ENCODE measurements at places on chromosomes 6 and 20.

GRCh38 chr6:16236631-16237199 is 1.7 kb upstream of the GMPR start:
- peak; percentile 89 for DNase-seq

- no peak for DNase-seq
Measured at GRCh38 chr6:153392156-153392555, 261.1 kb upstream of the RGS17 start.

DNA sequence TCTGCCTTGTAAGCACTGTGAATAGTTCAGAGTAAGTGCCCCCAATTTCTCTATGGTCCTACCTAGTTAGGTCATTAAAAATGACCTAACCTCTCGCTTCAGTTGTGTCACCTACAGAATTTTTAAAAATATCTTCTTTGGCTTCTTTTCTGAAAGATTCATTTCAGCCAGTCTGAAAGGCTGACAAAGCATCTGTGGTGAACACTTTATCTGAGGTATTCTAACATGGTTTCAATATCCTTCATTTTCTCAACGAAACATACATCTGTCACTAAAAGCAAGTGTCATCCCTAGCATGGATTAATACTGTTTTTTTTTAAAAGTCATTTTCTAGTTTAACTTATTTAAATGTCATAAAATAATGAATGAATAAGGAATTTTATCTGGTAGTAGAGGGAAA is 5.1 kb downstream of the DPM1 start:
- DNase-seq, result no peak

DNA sequence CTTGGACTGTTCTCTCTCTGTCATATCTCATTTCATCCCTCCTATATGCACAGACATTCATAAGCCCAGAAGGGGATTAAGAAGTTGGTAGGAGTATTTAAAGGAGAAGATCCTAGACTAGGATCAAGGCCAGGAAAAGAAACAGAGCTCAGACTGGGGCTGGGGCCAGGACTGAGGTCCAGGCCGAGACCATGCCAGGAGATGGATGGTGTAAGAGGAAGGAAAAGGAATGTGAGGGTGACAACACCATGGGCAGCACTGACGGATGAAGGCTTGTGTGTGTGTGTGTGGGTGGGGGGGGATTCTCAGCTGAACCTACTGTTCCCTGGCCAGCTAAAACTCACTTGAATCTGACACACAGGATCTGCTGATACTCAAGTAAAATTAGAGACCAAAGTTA is 182.1 kb downstream of the KIF6 start:
- DNase-seq, result no peak

- DNase-seq, result no peak
Measured at GRCh38 chr6:132713352-132714134, at the start of gene VNN1. Gene VNN1, minus strand, starts transcription at chr6:132714055. Its CDS starts 20 bp downstream, at chr6:132714035.

DNA sequence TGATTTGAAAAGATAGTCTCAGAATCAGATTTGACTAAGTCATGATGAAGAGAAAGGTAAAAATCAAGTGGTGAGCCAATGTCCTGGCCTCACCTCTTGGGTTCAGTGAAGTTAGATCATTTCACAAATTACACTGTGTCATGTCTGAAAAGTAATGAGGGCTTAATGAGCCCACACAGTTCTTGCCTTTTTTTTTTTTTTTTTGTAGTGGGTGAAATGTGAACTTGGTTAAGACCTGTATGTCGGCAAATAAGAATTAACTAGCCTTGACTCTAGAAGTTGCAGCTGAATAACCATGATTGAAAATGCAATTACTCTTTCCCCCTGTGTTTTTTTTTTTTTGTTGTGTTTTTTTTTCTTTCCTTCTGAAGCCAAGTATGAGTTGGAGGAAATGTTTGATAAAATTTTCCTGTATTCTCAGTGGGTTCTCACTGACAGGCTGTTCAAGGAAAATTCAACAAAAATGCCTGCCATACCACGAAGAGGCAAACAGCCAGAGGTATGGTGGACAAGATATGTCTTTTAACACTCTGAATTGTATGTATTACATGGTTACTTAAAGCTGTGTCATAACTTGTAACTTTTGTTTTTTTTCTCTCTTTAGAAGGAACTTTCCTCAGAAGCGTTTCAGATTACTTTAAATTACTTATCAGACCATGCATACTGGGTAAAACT is 135.2 kb upstream of the MLIP start:
- DNase-seq, result no peak

DNA sequence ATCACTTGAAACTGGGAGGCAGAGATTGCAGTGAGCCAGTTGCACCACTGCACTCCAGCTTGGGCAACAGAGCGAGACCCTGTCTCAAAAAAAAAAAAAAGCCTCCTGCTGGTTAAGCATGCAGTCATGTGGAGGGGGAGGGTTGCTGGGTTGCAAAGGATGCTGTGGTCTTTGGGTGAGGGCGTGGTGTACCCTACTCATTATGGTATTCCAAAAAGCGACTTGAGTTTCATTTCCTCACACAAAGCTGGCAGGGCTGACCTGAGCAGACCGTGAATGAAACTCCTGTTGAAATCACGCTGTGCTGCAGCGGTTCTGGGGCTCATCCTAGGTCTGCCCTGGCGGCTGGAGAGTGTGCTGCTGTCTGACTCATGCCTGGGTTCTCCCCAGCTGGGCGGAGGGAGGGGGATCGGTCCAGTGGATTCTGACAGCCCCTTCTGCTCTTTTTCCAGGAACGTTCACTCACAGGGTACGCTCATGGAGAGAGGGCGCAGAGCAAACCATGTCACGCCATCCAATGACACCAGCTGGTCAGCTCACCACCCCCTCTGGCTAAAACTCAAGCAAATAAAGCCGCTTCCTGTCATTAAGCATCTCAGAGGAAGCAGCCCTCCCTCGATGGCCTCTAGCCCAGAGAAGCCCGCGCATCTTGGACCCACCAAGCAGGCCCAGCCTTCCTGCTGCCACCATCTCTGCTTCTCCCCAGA is 166.2 kb downstream of the SCML4 start:
- DNase-seq, result no peak

GRCh38 chr6:16901782-16902181 is 140.5 kb upstream of the ATXN1 start:
- no peak for DNase-seq

DNA sequence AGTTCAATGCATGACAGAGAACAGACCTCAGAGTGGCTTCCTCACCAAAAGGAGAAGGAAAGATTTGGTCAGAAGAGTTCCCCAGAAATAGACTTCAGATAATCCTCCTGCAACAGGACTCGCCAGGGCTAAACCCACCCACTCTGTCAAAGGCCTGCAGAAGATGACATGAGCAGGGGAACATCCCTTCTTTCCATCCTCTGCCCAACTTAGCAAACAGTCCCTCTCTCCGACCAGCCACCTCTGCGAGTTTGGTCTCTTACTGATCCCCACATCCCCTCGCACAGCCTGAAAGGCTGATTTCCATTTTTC is 7.5 kb downstream of the NFATC2 start:
- DNase-seq, result no peak

DNA sequence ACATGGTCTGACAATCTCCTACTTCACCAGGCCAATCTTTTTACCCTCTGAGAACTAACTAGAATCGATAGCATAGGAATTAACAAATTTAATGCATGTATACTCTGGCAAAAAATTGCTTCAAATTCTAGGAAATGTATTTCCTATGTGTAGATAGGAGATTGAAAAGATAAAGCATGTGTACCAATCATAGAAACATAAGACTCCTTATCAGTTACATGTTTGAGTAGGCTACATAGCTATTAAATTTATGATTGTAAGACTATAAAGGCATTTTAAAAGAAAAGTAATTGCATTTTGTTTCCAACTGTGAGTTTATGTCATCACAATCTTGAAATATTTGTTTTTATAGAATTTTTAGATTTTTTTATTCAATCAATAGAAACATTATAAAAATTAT is 196.6 kb upstream of the HEY2 start:
- DNase-seq, result no peak

DNA sequence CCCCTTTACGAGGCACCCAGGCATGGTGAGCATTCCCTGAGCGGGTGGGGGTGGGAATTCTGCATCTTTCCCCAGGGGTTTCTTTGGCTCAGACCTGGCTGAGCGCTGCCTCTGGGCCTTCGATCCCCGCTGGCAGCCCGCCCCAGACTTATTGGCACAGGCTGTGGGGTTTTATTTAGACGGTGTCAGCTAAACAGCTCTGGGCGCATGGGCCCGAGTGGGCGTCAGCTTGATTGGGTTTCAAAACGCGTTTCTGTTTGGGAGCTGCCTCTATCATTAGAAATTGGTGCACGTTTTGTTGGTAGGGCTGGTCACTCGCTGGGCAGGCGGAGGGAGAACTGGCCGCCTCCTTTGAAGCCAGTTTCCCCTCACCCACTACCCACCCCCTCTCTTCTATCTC is 21.0 kb downstream of the PMEPA1 start:
- no peak for DNase-seq

DNA sequence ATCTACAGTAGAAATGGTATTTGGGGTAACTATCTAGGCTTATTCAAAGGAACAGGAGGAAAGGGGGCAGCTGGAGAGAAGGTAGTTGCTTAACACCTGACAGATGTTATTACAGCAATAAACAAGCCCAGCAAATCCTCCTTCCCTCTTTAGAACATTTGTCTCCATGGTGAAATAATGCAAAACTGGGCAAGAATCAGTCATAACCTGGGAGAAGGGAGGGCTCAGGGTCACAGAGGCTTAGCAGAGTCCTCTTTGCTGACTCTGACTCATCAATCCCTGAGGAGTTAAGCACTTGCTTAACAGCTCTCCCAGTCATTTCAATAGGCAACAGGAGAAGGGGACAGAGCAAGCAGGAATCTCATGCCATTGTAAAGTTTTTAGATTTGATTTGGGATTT is 230.3 kb downstream of the IBTK start:
- no peak for DNase-seq

- no peak for DNase-seq
Measured at GRCh38 chr20:52256454-52256853, 64.9 kb upstream of the ZFP64 start.
